ENCODE measurements at places on chromosomes 11 and 22. TPM values are rescaled to one million over a fixed set of nuclear protein-coding genes. Genes with fewer than 3 reads are reported as not detected.

Gene C11orf21
- total RNA-seq, result not detected

Gene PCF11
- total RNA-seq, result 53.3 TPM

- no peak for DNase-seq
Measured at GRCh38 chr22:48192920-48193319, 1430.5 kb downstream of the TBC1D22A start.

DNA sequence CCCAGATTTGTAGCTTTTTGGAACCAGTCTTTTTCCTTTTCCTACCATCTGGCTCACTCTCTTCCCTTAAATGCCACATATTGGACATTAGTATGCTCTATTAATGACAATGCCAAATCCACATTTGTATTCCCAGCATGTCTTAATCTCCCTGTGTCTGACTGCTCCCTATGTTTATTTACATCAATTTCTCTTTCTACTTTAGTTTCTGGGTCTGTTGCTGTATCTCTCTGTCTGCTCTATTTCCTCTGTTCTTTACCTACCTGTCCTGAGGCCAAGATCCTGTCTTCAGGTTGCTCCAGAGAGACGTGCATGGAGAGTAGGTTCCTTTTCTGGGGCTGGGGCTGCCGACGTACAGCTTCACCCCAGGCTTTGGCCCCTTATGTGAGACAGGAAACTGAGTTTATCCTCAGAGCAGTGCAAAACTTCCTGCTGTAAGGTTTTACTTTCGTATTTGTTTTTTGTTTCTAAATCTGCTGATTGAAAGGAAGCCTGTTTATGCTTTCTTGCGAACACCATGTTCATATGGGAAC, 25.6 kb downstream of the OR2AG2 start:
- DNase-seq, result no peak

DNA sequence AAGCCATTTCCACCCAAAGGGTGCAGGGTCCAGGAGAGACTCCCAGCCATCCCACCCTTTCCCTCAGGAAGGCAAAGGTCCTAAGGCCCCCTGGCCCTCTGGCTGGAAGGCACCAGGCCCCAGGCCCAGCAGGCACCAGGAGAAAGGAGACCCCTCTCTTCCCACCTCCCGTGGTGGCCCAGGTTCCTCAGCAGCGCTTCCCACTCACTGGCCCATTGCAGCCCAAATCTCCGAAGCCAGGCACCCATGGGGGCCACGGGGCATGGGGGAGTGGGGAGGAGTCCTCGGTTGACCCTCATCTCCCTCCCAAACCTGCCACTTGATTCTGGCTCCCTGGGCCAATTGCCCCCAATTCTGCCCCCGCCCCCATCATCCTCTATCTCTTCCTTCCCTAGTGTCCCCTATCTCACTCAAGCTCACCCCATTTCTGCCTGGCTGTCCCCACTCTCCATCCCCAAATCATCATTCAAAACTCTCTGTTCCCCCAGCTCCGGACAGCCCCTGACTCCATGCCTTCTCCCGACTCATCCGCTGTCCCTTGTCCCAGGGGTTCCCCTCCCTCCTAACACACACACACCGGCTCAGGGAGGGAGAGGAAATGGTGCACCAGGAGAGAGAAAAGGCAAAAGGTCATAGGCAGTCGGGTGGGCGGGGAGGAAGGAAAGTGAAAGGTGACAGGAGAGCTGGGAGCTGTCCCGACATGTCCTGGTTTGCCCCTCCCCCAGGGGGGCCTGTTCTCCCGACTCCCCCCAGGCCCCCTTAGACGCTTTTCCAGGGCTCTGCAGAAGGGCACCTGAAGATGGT, 1.2 kb downstream of the LIF start:
- DNase-seq, result no peak

- no peak for DNase-seq
Measured at GRCh38 chr22:31446767-31447166, 42.9 kb downstream of the EIF4ENIF1 start.

Gene CFAP300
- total RNA-seq, result 5.4 TPM

DNA sequence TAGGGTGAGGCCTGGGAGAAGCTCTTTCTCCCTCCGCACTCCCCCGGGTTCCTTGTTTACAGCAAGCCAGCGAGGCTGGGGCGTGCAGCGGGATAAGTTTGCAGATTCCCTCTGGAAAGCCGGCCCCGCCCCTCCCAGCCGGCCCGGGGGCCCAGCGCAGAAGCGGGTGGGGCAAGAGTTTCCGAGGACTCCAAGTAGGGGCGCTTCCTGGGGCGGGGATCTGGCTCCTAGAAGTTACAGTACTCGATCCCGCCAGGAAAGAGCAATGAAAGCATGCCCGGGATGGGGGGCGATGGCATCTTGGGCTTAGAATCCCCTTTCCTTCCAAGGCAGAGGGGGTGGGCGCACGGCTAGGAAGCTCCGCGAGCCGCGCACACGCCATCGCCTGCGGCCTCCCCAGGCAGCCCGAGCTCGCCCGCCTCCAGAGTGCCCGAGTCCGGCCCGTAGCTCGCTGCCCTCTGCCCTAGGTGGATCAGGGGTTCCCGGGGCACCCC, 385 bp downstream of the TST start:
- DNase-seq, result peak; percentile 54

DNA sequence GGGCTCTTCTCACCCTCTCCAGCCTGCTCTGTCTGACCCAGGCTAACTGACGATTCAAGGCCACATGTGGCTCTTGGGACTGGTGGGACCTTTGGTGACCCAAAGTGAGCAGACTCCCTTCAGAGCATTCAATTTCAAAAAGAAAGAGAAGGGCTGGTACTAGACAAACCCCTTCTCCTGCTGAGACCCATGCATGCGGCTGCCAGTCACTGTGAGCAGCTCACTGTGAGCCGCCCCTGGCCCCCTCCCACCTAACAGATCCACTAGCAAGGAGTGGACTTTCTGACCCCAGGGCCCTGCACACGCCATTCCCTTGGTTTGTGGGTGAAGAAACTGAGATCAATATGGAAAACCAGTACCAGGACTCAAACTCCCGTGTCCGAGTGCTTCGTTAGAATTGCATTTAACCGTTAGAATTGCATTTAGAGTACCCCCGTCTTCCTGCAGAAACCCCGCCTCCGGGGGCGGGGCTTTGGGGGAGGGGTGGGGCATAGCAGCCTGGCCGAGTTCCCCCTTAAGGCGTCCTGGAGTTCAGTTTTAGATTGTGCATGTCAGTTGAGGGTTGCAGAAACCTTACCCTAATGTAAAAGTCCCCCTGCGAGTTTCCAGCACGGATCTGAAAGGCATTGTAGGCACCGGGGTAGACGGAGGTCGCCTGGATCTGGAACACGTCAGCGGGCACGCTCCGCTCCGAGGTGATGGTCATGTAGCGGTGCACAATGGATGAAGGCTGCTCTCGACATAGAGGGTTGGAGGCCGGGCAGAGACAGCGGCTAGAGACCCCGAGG, 5.1 kb downstream of the EFEMP2 start:
- no peak for DNase-seq

Gene SCGB2A2
- not detected for total RNA-seq

DNA sequence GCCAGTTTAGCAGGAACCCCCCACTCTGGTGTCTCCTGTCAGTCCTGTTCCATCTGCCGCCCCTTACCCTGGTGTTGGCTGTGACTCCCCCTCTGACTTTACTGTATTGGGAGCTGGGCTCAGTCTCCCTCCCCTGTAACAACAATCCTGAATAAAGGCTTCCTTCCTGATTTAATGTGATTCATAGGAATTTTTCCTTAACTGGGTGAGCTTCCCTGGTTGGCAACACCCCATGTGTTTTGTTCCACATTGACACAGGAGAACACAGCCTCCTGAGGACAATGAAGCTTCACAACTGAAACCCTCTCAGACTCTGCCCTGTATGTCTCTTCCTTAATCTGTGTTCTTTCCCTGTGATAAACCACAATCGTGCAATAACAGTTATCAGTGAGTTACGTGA, 8.4 kb downstream of the APOL4 start:
- no peak for DNase-seq

DNA sequence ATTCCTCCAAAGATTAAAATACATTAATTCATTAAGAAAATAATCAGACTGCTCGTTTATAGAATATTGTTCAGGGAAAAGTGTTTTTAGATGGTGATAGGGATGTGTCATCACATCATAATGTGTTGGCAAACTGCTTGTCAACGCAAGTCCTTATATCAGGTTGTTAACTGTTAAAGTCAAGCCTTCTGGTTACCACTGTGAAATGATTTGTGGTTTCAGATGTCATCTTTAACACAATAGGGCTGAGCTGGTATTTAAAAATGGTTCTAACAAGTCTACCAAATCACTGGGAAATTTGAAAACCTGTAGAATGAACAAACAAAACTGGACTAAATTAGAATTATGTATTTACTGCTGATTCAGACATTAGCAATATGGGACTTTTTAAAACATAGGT, 2.4 kb upstream of the MMP13 start:
- peak; percentile 26 for DNase-seq

- no peak for DNase-seq
Measured at GRCh38 chr22:45446216-45446615, 32.7 kb downstream of the RIBC2 start.

DNA sequence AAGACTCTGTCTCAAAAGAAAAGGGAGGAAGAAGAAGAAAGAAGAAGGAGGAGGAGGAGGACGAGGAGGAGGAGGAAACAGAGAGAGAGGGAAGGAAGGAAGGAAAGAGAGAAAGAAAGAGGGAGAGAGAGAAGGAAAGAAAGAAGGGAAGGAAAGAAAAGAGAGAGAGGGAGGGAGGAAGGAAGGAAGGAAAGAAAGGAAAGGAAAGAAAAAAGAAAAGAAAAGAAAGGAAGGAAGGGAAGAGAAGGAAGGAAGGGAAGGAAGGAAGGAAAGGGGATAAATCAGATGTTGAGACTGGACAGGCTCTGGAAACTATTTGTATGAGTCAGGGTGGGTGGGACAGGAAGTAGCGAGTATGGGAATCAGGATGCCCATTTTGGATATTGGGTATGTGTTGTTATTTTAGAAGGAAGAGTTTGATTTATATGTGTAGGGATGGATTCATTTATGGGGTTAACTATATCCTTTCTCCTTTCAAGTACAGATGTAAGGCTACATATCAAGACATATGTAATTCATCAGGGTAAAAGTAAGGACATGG, 6.0 kb upstream of the RPL3 start:
- no peak for DNase-seq

DNA sequence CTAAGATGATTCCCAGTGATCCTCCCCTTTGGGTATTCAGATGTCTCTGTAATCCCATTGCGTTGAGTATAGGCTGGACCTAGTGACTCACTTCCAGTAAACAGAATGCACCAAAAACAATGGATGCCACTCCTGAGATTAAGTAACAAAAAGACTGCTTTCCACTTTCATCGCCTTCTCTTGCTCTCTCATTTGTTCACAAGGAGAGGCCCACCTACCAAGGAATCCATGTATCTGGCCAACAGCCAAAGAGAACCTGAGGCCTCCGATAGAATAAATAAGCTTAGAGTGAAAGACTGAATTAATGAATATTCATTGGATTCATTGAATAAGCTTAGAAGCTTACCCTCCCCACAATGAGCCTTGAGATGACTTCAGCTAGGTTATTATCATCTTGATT, 454.6 kb downstream of the KCNA4 start:
- DNase-seq, result no peak

DNA sequence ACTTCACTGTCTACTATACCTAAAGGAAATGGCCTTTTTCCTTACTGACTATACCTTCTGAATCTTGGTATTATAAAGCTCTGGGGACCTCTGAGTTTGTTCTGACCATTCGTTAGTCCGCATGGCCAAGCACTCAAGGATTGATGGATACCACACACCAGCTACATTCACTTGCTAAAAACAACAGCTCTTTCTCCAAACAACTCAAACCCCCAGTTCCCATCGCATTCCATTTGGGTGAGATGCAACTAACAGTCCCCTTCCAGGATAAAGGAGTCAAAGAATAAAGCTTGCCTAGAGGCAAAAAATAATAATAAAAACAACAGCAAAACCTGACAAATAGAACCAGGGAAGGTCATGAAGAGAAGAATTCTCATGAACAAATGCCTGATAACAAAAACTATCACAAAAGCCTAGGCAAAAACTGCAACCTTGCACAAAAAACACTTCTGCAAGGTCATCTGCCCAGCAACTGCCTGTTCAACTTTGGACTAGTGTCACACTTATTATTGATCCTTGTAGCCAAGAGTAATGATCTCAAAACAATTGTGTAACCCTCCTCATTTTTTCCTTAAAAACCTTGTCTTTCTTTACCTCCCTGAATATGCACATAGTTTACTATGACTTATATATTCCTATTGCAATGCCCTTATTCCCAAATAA, 139.0 kb upstream of the GUCY1A2 start:
- DNase-seq, result no peak

- no peak for DNase-seq
Measured at GRCh38 chr11:42521994-42522393, 789.8 kb upstream of the API5 start.

GRCh38 chr11:134685793-134686380, 273.8 kb upstream of the B3GAT1 start:
- no peak for DNase-seq

Gene C11orf65
- 0.86 TPM for total RNA-seq

DNA sequence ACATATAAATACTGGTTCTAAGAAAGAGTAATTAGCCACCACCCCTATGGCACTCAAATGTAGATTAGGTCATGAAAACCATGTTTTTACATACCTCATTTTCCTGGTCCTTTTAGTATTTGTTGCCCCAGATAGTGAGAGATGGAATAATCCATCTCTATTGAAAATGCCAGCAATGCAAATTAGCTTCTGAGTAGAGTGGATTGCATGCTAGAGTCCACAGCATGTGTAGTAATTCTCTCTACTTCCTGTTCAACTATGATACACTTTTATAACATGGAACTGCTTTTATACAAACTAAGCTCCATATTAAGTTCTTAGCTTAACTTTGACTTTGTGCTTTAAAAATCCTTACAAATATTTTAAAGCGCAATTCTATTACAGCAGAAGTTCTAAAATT, 73.2 kb downstream of the TRPC6 start:
- DNase-seq, result no peak

DNA sequence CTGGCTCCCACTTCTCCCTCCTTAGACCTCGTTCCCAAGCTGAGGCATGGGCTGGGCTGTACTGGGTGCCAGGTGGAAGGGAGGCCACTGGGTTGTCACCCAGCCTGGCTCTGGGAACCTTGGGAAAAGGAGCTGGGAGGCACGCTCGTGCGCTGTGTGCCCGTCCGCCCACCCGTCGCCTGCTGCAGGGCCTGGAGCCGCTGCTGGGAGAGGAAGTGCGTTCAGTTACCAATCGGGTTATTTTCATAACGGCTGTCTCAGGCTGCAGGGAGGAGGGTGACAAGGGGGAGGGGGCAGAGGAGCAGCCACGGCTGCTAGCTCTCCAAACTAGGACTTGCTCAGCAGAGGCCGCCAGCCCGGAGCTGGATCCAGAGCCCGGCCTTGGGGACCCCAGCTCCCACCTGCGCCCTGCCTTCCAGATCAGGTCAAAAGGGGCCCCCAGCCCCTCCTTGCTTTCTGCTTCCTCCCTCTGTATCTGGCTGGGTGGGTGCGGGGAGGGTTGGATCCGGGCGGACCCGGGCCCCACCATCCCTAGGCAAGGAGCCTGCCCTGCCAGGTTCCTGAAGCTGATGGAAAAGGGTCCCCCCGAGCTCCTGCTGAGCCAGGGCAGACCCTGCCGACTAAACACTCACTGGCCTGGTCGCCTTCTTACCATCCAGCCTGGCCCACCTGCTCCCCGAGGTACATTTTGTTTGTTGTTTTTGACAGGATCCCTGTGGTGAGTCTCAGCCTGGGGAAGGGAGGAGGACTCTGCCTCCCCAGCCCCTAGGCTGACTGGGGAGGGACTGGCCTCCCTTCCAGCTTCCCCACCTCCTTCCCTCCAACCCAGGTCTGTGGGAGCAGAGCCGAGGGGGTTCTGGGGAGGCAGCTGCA, 14.3 kb downstream of the DGKZ start:
- DNase-seq, result peak; percentile 92
